ENCODE measurements at places on chromosomes 1 and 21. TPM values are rescaled to one million over a fixed set of nuclear protein-coding genes. Genes with fewer than 3 reads are reported as not detected.

Gene LAPTM5
- total RNA-seq, result 39.8 TPM

DNA sequence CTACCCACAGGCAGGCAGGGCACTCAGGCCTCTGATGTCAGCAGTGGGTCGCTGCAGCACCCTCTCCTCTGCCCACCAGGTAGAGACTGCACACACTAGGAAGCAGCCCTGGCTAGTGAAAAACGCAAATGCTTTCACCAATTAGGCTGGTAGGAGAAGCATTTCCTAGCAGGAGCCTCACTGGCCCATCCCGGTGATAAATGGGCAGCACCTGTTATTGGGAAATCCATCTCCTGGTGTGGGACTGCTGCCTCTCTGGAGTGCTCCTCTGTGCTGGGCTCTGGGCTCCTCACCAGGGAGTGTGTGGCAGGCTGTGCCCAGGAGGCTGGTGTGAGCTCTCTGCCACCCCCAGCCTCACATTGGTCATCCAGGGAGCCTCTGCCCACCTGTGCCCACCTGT, 28.6 kb downstream of the LRP8 start:
- DNase-seq, result no peak

- DNase-seq, result no peak
Measured at GRCh38 chr1:152005360-152005912, 11.8 kb upstream of the S100A10 start.

GRCh38 chr1:17998889-17999288, 108.7 kb upstream of the IGSF21 start:
- no peak for DNase-seq

DNA sequence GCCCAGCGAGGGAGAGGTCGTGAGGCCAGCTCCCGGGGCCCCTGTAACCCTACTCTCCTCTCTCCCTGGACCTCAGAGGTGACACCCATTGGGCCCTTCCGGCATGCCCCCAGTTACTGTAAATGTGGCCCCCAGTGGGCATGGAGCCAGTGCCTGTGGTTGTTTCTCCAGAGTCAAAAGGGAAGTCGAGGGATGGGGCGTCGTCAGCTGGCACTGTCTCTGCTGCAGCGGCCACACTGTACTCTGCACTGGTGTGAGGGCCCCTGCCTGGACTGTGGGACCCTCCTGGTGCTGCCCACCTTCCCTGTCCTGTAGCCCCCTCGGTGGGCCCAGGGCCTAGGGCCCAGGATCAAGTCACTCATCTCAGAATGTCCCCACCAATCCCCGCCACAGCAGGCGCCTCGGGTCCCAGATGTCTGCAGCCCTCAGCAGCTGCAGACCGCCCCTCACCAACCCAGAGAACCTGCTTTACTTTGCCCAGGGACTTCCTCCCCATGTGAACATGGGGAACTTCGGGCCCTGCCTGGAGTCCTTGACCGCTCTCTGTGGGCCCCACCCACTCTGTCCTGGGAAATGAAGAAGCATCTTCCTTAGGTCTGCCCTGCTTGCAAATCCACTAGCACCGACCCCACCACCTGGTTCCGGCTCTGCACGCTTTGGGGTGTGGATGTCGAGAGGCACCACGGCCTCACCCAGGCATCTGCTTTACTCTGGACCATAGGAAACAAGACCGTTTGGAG, 23.7 kb upstream of the TNFRSF1B start:
- DNase-seq, result no peak

Data from vagina (tissue), 2 donors.